ENCODE measurements at places on chromosomes 7 and 10.

- DNase-seq = no peak
Observed at GRCh38 chr10:27834476-27834875, 88.9 kb upstream of the MKX start.

DNA sequence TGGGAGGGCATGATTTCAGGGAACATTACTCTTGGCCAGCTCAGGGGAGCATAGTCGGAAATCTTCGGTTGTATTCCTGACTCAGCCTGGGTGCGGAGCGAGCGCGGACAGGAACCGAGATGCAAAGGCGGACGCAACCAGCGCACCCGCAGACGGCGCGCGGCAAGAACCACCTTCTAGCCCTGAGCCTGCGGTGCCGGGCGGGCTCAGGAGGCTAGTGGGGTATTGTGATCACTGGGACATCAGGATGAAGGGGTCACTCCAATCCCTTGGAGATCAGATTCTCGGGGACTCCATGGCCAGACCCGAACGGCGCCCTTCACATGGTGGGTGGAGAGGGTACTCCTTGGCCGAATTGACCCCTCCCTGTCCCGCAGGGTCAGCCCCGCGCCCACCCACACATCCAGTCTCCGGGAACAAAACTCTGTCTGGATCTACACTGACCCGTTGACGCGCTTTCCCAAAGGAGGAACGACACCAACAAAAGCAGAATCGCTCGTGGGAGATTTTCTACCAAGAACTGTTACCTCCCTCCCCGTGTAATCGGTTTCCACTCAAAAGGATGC is 730.5 kb downstream of the ZWINT start:
- DNase-seq = no peak

DNA sequence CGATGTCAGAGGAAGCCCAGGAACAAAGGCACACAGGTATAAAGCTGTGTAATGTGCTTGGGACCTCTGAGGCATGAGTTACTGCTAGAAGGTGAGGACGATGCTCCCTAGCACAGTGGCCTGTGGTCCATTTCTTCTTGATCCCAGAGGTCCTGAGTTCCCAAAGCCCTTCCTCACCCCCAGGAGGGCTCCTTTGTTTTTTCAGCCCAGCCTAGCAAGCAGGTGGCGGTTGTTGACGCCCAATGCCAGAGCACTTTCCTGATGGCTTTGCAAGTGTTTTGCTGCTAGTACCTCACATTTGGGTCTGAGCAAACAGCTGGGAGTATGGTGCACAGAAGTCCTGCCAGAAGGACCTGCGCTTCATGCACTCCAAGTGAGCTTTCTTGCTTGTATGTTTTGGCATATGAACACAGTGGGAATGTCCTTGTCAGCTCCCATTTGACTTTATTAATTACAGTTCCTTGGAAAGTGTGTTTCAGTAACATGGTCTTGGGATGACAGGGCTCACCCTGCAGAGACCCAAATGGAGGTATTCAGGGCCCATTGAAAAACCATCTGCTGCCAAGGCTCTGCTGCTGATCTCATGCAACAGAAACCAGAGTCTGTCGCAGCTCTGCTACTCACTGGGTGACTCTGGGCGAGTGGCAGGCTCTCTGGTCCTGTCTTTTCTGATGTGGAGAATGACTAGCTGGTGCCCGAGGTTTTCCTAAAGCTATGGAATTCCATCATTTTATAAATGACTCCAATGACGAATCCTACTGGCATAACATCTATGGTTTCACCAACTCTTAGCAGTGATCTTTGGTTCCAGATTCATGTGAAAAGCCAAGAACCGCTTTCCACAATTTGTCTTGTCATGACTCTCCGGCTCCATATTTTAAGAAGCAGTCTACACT is 134.9 kb downstream of the ARID5B start:
- no peak for DNase-seq

DNA sequence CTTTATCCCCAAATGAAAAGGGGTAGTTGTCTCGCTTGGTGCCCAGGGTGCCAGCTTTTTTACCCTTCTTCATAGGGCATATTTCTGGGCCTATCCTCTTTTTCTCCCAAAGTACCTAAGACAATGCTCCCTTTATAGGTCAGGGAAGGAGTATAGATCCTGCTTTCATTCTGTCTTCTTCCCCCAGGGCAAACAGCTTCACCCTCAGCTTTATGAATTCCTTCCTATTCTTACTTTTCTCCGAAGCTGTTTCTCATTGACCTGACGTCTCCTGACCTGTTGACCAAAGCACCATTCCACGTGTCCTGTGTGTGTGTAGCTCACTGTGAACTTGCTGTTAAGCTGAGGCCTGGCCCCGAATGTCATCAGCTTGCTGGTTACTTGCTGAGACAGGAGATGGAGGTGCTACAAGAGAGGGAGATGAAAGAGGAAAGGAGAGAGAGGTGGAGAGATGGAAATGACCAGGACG is 48.9 kb downstream of the PYROXD2 start:
- no peak for DNase-seq

- DNase-seq = no peak
Observed at GRCh38 chr7:137421366-137421765, 77.8 kb upstream of the PTN start.

GRCh38 chr10:29140991-29141390 is 147.9 kb upstream of the LYZL1 start:
- no peak for DNase-seq

DNA sequence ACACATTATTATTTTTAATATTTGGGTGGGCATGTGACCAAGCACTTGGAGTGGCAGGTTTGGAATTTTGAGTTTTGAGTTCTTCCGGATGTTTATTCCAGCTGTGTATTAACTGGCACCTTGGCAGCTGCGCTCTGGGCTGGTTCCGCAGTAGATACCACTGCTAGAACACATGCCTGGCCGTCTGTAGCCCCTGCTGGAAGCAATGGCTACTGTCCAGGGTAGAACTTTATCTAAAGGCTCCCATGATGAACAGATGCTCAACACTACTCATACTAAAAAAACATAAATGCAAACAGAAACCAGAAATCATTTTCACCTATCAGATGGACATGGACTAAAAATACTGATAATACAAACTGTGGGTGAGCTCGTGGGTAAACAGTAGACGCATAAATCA is 19.4 kb upstream of the SH3PXD2A start:
- DNase-seq = no peak

DNA sequence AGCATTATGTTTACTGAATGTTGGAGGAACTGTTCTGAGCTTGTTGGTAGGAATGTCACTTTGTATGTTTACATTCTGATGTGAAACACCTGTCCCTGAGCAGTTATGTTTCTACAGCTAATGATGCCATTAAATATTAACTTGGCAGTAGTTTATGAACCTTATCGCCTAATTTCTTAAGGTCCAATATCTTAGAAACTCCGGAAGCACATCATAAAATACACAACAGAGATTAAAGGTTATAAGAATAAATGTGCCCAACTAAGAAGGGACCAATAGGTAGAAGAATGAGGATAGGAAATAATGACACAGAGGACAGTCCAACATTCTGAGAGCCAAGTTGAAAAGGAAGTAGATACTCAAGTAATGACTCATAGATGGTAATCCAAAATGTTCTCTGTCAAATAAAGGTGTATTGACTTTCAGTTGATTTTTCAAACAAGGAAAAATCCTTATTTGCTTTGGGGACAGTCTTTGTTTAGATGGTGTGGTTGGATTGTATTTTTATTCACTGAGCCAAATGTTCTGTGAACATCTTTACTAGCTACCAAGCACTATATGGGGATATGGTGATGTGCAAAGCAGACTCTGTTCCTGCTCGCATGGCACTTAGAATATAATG is 31.9 kb downstream of the LCOR start:
- no peak for DNase-seq

- DNase-seq = no peak
Observed at GRCh38 chr10:98323221-98324164, 55.5 kb upstream of the LOXL4 start.

GRCh38 chr7:51244885-51245284 is 71.7 kb downstream of the COBL start:
- DNase-seq = no peak

DNA sequence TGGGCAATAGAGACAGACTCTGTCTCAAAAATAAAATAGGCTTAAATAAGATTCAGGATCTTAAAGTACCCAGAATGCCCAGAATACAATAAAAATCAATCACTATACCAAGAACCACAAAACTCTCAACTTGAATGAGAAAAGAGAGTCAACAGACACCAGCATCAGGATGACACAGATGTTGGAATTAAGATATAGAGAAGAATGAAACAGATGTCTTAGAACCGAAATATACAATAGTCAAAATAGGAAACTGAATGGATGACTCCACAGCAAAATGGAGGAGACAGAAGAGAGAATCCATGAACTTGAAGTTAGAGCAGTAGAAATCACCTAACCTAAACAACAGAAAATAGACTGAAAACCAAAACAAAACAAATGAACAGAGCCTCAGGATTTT is 29.6 kb downstream of the POR start:
- no peak for DNase-seq

DNA sequence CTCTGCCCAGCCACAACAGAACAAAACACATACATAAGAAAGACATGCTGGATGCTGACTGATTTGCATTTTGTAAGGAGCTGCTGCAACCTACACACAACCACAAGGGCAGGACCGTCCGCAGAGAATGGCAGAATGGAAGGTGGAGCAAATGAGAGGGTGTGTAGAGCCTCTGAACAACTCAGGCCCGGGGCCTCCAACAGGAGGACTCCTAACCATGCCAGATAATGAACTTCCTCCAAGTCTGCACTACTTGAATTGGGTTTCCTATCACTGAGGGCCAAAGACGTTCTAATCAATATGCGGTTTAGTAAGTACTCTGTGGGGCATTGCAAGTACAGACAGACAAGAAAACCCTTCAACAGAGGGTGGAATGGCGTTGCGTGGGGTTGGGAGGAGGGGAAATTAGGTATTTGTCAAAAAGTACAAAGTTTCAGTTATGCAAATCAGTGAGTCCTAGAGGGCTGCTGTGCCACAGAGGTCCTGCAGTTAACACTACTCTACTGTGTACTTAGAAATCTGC is 14.6 kb downstream of the VOPP1 start:
- DNase-seq = no peak

GRCh38 chr10:5465976-5466450 is 33.4 kb downstream of the CALML5 start:
- DNase-seq = no peak

DNA sequence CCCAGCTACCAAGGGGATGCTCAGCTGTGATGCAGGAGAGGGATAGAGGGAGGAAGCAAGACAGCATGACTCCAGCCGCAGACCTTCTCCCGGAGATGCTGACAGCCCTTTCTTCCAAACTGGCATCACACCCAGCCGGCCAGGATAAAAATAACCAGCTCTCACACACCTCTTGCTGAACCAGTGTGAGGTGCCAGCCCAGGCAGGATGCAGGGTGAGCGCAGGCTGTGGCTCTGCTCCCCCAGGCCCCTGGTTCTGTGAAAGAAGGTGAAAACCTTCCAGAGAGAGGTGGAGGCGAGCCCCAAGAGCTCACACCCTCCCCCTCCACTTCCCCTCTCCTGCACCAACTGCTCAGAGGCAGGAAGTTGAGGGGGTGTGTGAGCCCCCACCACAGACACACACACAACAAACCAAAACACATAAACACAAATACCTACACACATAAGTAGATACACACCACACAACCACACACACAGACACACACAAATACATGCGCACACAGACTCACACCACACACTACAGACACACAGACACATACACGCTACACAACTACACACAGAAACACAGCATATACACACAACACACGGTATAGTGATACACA is 4.0 kb downstream of the GPR15LG start:
- no peak for DNase-seq

GRCh38 chr10:30063099-30063498 is 3.7 kb upstream of the JCAD start:
- DNase-seq = no peak

DNA sequence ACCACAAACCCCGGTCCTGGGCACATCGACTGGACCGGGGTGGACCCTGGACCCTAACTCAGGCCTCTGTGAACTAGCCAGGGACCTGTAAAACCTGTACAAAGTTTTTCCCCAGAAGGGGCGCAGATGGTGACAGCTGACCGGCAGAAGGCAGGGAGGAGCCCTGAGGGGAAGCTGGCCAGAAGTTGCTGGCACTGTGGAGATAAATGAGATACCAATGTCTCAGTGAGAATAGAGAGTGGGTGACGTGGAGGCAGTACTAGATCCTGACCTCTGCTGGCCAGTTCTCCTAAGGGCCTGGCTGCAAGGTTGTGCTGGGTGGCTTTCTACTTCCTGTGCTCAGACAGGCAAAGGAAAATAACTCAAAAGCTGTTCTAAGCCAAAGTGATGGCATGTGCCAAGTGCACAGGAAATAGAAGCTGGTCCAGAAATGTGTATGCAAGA is 10.6 kb upstream of the TSPAN14 start:
- DNase-seq = no peak

GRCh38 chr7:128343554-128344430 is at the start of gene RBM28:
Gene RBM28 (minus strand): TSS chr7:128343908. CDS start chr7:128343793, 115 bp downstream.
- peak; percentile 82 for DNase-seq
